SK-N-DZ (cell line): ENCODE measurements at places on chromosomes 1 and 21.

GRCh38 chr1:30325085-30325935, 398.1 kb downstream of the MATN1 start:
- no peak for DNase-seq

DNA sequence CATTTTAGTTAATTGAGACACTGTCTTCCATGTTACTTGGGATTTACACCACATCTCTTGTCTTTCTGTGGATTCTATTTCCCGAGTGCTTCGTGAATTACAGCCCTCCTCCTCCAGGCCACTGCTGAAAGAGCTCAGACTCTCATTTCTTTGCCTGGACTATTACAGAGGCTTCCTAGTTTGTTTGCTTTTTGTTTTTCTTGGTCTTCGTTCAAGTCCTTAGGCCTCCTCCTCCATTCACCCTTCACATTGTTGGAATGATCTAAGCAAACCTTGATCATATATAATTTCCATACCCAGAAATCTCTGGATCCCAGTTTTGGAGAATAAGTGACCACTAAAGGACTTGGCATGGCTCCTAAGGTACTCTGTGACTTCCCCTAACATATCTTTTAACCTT, 94.1 kb downstream of the CNIH3 start:
- no peak for DNase-seq

DNA sequence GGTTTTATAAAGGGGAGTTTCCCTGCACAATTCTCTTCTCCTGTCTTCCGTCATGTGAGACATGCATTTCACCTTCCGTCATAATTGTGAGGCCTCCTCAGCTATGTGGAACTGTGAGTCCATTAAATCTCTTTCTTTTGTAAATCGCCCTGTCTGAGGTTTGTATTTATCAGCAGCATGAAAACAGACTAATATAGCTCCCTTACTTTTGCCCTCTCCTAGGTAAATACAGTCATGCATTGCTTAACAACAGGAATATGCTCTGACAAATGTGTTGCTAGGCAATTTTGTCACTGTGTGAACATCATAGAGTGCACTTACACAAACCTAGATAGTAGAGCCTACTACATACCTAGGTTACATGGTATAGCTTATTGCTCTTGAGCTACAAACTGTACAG, 616.8 kb downstream of the RWDD3 start:
- no peak for DNase-seq

DNA sequence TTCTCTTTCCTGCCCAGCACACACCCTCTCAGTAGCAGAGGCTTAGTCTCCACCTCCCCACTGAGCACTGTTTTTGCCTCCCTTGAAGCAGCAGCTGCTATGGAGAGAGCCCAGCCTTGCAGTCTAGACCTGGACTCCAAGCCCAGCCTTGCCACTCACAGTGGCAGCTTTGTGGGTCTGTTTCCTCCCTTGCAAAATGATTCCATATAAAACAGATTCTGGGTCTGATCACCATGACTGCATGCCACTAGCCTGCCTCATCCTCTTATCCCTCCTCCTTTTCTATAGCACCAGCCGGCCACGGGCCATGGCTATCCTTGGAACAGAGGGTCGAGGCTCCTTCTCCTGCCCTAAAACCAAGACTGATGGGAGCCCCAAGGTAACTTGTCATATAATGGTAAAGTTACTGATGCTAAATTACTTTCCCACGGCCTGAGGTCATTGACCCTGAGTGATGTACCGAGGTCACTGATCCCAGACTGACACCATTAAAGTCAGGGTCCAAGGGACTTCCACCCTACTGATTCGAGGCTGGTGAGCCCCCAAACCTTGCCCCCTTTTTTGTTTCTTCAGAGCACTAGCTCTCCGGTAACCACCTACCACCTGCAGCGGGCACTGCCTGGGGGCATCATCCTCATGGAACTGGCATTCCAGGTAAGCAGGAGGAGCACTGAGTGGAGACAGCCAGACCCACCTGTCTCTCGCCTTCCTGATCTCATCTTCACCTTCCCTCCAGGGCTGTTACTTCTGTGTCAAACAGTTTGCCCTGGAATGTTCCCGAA, 7.9 kb downstream of the HYI start:
- DNase-seq: no peak

GRCh38 chr1:247330548-247331171, 1.0 kb downstream of the ZNF496 start:
- no peak for DNase-seq

DNA sequence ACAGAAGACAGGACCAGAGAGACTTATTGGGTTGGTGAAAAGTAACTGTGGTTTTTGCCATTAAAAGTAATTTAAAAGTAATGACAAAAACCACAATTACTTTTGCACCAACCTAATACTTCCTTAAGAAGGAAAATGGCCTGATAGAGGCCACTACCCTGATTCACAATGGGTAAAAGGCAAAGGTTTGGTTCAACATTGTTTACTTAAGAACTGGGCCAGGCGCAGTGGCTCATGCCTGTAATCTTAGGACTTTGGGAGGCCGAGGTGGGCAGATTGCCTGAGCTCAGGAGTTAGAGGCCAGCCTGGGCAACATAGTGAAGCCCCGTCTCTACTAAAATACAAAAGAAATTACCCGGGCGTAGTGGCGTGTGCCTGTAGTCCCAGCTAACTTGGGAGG, 48.2 kb upstream of the RCOR3 start:
- DNase-seq: no peak

GRCh38 chr21:25855576-25855975, 120.8 kb downstream of the GABPA start:
- DNase-seq: no peak

GRCh38 chr1:14128096-14128495, 428.1 kb downstream of the PRDM2 start:
- no peak for DNase-seq
